ENCODE measurements at places on chromosomes 1 and 21.
A peak's percentile ranks its signal among the peaks of the same experiment; 100 is the strongest.

- no peak overlapping the region for H3K27ac ChIP-seq
- H3K4me3 ChIP-seq, result no peak overlapping the region
- H3K4me1 ChIP-seq, result peaks cover 21% of the 10 kb centered on the region
- H3K27me3 ChIP-seq, result no peaks in the 10 kb centered on the region
Observed at GRCh38 chr1:20903437-20903836, 116.3 kb upstream of the HP1BP3 start.

DNA sequence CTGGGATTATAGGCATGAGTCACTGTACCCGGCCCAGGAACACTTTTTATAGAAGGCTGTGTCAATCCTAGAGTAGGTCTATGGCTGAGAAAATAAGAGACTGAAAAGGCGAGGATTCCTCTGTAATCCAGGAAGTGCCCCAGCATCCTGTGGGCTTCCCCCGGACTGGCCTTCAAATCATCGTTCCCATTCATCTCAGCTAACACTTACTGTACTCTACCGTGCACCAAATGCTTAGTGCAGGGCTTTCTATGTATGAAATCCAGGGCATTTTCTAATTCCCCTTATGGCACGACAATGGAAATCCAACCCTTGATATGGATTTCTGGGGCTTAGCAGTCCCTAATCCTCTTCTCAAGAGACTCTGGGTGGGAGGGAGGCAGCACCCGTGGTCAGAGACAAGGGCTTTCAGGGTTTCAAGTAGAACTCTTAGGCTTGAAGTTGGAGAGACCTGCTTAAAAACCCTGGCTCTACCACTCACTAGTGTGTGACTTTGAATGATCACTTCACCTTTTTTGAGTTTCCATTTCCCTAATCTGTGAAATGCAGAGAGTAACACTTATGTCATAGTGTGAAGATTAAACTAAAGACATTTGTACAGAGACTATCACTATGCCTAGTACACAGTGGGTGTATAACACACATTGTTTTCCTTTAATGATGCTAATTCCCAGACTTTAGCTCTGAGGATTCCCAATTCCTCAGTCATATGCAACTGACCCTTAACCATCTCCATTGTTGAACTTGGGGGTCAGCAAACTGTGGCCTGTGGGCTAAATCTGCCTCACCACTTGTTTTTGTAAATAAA lies 20.3 kb downstream of the MECR start:
- no peak overlapping the region for H3K4me3 ChIP-seq
- H3K4me1 ChIP-seq, result no peaks in the 10 kb centered on the region
- no peaks in the 10 kb centered on the region for H3K36me3 ChIP-seq
- no peak for DNase-seq

- DNase-seq, result peak; percentile 29
- no peaks in the 10 kb centered on the region for H3K27me3 ChIP-seq
Observed at GRCh38 chr1:243393096-243393495, 137.3 kb downstream of the SDCCAG8 start.

DNA sequence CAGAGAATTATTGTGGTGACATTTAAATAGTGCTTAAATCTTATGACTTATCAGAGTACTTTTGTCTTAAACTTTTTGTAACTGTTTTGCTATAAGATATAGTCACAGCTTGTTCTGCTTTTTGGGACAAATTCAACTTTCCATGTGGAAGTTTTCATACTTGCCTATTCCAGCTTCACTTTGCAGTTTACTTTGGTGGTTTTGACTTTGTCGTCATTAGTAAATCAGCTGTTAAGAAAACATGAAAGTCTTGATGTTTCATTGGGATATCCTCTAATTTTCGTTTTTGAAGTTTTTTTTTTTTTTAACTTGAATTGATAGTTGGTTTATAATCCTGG lies 31.3 kb downstream of the SDCCAG8 start:
- no peak overlapping the region for H3K27ac ChIP-seq
- peaks cover 31% of the 10 kb centered on the region for H3K36me3 ChIP-seq
- H3K27me3 ChIP-seq, result no peaks in the 10 kb centered on the region
- DNase-seq, result no peak

- H3K27ac ChIP-seq, result no peak overlapping the region
- no peaks in the 10 kb centered on the region for H3K27me3 ChIP-seq
- DNase-seq, result no peak
- no peaks in the 10 kb centered on the region for H3K4me1 ChIP-seq
- no peak overlapping the region for H3K4me3 ChIP-seq
- no peaks in the 10 kb centered on the region for H3K36me3 ChIP-seq
Observed at GRCh38 chr1:245710961-245711903, 556.4 kb downstream of the KIF26B start.

- H3K4me1 ChIP-seq, result no peaks in the 10 kb centered on the region
- H3K27me3 ChIP-seq, result no peaks in the 10 kb centered on the region
- H3K27ac ChIP-seq, result no peak overlapping the region
- no peak overlapping the region for H3K4me3 ChIP-seq
- no peaks in the 10 kb centered on the region for H3K36me3 ChIP-seq
- DNase-seq, result no peak
Observed at GRCh38 chr21:35026153-35026500, 23.0 kb downstream of the RUNX1 start.

DNA sequence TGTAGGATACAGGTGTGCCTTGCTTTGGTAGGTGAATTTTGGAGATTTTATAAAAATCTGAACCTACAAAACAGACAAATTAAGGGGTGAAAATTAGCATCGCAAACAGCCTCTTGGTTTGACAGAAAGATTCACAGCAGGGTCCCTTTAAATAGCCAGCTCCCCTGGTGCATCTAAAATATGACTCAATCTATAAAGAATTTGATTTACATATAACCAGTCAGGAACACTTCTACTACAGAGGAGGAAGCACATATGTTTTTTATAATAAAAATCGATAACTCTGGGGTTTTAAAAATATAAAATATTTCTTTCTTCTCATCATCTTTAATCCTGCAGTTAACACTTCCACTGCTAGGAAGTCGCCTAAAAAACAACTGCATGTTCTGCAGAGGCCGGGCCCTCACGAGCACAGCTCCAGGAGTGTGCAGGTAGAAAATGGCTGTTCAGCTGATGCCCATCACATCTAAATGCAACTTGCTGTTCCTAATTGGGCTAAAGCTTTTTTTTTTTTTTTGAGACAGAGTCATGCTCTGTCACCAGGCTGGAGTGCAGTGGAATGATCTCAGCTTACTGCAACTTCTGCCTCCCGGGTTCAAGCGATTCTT lies 203.4 kb downstream of the HS2ST1 start:
- H3K27me3 ChIP-seq, result no peaks in the 10 kb centered on the region
- DNase-seq, result no peak
- H3K4me3 ChIP-seq, result no peak overlapping the region
- H3K27ac ChIP-seq, result no peak overlapping the region
- H3K36me3 ChIP-seq, result no peaks in the 10 kb centered on the region
- H3K4me1 ChIP-seq, result no peaks in the 10 kb centered on the region

DNA sequence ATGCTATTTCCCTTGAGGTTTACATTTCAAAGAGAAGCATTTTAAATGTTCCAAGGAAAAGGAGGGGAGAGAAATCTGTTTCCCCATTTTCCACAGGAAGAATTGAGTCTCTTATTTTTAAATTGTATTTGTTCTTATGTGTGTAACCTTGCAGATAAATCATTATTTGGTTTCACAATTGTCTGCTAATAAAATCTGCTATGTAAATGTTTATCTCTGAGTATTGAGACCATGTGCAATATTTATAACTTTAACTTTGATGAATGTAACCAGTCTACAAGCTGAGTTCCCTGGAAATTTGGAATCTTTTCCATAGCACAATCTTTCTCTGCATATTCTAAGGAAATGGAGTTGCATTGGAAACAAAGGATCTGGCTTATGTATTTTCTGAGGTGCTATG lies 209.6 kb downstream of the PTBP2 start:
- no peaks in the 10 kb centered on the region for H3K4me1 ChIP-seq
- H3K27me3 ChIP-seq, result no peaks in the 10 kb centered on the region
- H3K4me3 ChIP-seq, result no peak overlapping the region
- H3K27ac ChIP-seq, result no peak overlapping the region

GRCh38 chr1:179001451-179001850 lies 24.2 kb upstream of the FAM20B start:
- H3K4me3 ChIP-seq, result no peak overlapping the region
- H3K4me1 ChIP-seq, result no peaks in the 10 kb centered on the region
- no peak for DNase-seq

DNA sequence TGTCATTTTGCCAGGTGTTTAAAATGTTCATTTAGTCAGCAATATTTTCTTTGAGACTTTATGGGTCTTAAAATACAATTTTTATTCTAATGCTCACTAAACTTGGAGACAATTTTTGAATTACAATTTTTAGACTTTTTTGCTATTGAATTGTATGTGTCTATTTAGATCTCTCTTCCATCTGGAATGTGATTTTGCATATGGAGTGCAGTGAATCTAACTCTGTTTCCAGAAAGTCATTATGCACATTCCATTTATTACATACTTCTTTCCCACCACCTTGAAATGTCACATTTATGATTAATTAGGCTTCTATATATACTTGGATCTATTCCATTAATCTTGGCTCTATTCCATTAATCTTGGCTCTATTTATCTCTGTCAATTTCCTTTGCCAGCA lies 5.6 kb upstream of the TSPEAR start:
- H3K27ac ChIP-seq, result no peak overlapping the region
- no peak for DNase-seq
- H3K27me3 ChIP-seq, result peaks cover 61% of the 10 kb centered on the region
- H3K36me3 ChIP-seq, result no peaks in the 10 kb centered on the region
- H3K4me1 ChIP-seq, result no peaks in the 10 kb centered on the region

GRCh38 chr1:100394285-100394684 lies 42.0 kb downstream of the CDC14A start:
- H3K27ac ChIP-seq, result no peak overlapping the region
- DNase-seq, result no peak
- no peak overlapping the region for H3K4me3 ChIP-seq
- H3K4me1 ChIP-seq, result no peaks in the 10 kb centered on the region
- no peaks in the 10 kb centered on the region for H3K36me3 ChIP-seq

DNA sequence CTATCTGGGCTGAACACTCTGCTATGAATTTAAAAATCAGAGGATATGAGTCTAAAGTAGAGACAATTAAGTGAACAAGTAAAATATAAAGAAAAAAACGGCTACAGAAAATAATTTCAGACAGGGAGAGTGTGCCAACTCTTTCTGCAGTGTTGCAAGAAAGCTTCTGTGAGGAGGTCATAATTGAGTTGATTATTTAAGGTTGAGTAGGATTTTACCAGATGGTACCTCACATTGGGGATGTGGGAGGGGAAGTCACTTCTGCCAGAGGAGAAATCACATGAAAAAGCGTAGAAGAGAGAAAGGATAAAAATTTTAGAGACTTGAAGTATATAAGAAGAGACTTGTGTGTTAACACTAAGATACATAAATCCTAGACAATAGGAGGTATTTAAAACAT lies 238.0 kb upstream of the NCAM2 start:
- no peak overlapping the region for H3K27ac ChIP-seq
- DNase-seq, result no peak
- no peaks in the 10 kb centered on the region for H3K4me1 ChIP-seq
- H3K4me3 ChIP-seq, result no peak overlapping the region

GRCh38 chr1:5889901-5890300 lies 102.3 kb downstream of the NPHP4 start:
- H3K4me1 ChIP-seq, result no peaks in the 10 kb centered on the region
- DNase-seq, result no peak
- H3K4me3 ChIP-seq, result no peak overlapping the region

- H3K4me1 ChIP-seq, result no peaks in the 10 kb centered on the region
- peaks cover 5% of the 10 kb centered on the region for H3K27me3 ChIP-seq
- no peaks in the 10 kb centered on the region for H3K36me3 ChIP-seq
- no peak for DNase-seq
- no peak overlapping the region for H3K27ac ChIP-seq
- no peak overlapping the region for H3K4me3 ChIP-seq
Observed at GRCh38 chr1:4601941-4602340, 52.5 kb upstream of the AJAP1 start.

- DNase-seq, result no peak
- no peaks in the 10 kb centered on the region for H3K4me1 ChIP-seq
- no peaks in the 10 kb centered on the region for H3K36me3 ChIP-seq
- H3K27ac ChIP-seq, result no peak overlapping the region
- H3K4me3 ChIP-seq, result no peak overlapping the region
- H3K27me3 ChIP-seq, result no peaks in the 10 kb centered on the region
Observed at GRCh38 chr1:8747879-8748825, 69.3 kb downstream of the RERE start.

- no peaks in the 10 kb centered on the region for H3K27me3 ChIP-seq
- no peaks in the 10 kb centered on the region for H3K36me3 ChIP-seq
- H3K4me1 ChIP-seq, result no peaks in the 10 kb centered on the region
- no peak overlapping the region for H3K27ac ChIP-seq
Observed at GRCh38 chr1:30741239-30741894, 16.2 kb downstream of the LAPTM5 start.

DNA sequence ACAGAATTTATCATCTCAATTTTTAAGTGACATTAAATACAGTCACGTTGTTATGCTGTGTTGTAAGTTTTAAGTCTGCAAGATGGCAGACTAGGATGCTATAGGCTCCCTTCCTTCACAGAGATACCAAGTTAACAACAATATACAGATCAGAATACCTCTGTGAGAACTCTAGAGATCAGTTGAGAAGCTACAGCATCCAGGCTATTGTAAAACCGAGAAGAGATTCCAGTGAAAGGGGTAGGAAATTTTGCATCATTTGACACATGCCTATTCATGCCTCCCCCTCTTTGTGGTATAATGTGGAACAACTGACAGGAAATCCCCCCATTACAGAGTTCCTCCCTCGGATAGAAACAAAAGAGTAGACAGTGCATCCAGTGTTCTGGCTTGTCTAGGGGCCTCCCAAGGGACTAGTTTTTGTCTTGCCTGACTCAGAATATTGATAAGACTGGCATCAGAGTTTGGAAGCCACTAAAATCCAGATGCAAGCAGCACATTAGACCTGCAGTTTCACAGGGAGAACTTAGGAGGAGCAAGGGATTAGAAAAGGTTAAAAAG lies 80.6 kb downstream of the LBR start:
- no peak overlapping the region for H3K27ac ChIP-seq
- DNase-seq, result no peak
- no peak overlapping the region for H3K4me3 ChIP-seq
- H3K27me3 ChIP-seq, result no peaks in the 10 kb centered on the region

GRCh38 chr1:234768569-234769283 lies 158.7 kb upstream of the IRF2BP2 start:
- H3K27me3 ChIP-seq, result no peaks in the 10 kb centered on the region
- H3K36me3 ChIP-seq, result no peaks in the 10 kb centered on the region
- no peak overlapping the region for H3K27ac ChIP-seq
- peaks cover 18% of the 10 kb centered on the region for H3K4me1 ChIP-seq
- no peak for DNase-seq

GRCh38 chr1:183024317-183025009 lies 1.2 kb downstream of the LAMC1 start:
- H3K27ac ChIP-seq, result peak overlapping the region; percentile 98
- H3K27me3 ChIP-seq, result no peaks in the 10 kb centered on the region
- peak overlapping the region; percentile 76 for H3K4me3 ChIP-seq

GRCh38 chr1:9388335-9389180 lies 95.9 kb downstream of the SPSB1 start:
- no peaks in the 10 kb centered on the region for H3K27me3 ChIP-seq
- H3K36me3 ChIP-seq, result no peaks in the 10 kb centered on the region
- DNase-seq, result peak; percentile 65
- H3K27ac ChIP-seq, result peak overlapping the region; percentile 61

DNA sequence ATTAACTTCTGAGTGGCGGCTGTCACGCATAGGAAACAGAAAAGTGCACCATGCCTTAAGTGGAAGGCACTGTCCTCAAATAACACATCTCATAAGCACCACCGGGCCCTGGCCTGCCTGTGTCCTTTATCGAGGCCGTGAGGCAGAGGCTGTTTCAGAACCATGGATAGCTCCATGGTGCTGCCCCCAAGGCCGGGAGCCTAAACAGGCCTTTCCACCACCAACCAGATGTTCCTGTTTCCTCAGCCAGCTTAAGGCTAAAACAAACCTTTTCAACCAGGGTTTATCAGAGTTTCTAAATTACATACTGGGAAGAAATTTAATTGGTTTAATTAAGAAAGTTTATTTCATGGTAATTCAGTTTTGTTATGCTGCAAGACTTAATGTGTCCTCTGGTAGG lies 114.4 kb downstream of the DMRTA2 start:
- DNase-seq, result no peak
- H3K27me3 ChIP-seq, result no peaks in the 10 kb centered on the region
- no peak overlapping the region for H3K27ac ChIP-seq

Data from gastrocnemius medialis (tissue), 4 donors.